ENCODE measurements at places on chromosomes 12 and 14.
A peak's percentile ranks its signal among the peaks of the same experiment; 100 is the strongest.

DNA sequence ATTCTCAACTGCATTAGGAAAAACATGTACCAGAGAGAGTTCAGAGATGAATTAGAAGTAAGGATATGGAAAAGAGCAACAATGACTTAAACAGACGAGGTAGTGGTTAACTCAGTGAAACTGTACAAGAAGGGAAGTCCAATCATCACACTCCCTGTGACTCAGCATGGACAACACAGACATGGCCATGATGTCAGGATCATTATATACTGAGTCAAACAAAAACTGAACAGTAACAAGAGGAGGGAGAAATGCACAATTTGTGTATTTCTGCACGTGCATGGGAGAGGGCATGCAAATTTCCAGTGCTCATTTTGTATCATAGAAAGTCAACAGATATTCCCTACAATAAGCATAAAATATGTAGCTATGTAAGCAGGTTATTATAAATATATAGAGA is 1037.8 kb downstream of the BCL11B start:
- DNase-seq: no peak

- no peak for DNase-seq
Observed at GRCh38 chr12:25855716-25856115, 102.8 kb upstream of the RASSF8 start.

GRCh38 chr12:111822886-111823285 is 19.1 kb upstream of the MAPKAPK5 start:
- DNase-seq: no peak

- DNase-seq: peak; percentile 99
Observed at GRCh38 chr12:90253674-90254181, 545.1 kb upstream of the ATP2B1 start.

DNA sequence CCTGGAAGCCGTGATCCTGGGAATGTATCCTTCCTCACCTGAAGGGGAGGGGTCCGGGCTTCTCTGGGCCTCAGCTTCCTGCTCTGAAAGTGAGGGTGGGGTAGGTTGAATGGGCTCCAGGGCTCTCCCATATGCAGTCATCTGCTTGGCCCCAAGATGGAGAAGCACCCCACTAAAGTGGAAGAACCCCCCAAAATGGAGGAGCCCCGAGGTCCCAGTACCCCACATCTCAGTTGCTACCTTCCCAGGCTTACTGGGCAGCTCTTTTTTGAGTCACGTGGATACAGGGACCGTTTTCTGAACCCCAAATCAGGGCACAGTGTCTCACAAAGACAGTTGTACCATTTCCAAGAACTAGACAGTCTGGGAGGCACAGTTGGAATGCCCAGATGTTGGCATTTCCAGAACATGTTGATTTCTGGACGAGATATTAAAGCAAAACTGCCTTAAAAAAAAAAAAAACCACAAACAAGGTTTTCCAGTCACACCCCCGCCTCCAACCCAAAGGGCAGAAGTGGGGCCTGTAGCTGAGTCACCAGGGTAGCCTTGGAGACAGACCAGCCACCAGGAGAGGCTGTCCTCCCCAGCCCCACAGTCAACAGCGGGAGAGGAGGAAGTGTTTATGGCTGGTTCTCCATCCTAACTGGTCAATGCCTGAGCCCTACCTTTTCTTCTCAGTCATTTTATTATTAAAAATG is 12.1 kb downstream of the VASH1 start:
- no peak for DNase-seq

- peak; percentile 57 for DNase-seq
Observed at GRCh38 chr14:85125291-85125670, 404.7 kb upstream of the FLRT2 start.

- DNase-seq: no peak
Observed at GRCh38 chr14:32602699-32603098, 273.6 kb downstream of the AKAP6 start.

GRCh38 chr14:37232907-37233481 is 35.3 kb downstream of the MIPOL1 start:
- DNase-seq: peak; percentile 52

DNA sequence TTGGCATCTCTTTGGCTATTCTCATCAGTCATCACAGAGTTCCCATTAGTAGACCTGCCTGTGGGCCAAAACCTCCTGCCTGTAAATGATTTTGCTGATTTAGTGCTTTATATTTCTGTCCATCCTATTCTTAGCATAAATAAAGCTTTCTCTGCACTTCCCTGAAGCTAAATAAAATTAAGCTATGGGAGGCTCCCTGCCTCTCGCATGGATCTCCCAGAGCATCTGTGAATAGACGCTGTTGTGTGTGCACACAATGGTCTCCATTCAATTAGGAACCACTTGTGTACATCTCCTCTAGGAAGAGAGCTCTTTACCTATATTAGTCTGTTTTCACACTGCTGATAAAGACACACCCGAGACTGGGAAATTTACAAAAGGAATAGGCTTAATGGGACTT is 80.4 kb downstream of the PPFIBP1 start:
- DNase-seq: no peak

DNA sequence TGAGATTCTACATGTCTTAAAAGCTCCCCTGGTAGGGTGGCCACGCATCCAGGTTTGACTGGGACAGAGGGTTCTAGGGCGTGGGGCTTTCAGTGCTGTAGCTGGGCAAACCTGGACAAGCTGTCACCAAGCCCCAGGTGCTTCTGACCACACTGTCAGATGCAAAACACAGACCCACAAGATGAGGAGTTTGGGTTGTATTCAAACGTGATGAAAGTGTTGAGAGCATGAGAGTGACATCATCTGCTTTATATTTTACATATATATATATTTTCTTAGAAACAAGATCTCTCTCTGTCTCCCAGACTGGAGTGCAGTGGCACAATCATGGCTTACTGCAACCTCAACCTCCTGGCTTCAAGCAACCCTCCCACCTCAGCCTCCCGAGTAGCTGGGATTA is 210.1 kb downstream of the DPF3 start:
- DNase-seq: no peak

GRCh38 chr12:116368196-116369194 is 91.0 kb upstream of the MED13L start:
- no peak for DNase-seq
